ENCODE measurements at places on chromosomes 1 and 21.
A peak's percentile ranks its signal among the peaks of the same experiment; 100 is the strongest.

- DNase-seq = no peak
Observed at GRCh38 chr1:30768830-30769718, 11.5 kb upstream of the LAPTM5 start.

GRCh38 chr1:232578651-232579195, 51.2 kb downstream of the SIPA1L2 start:
- no peak for DNase-seq

- no peak for DNase-seq
Observed at GRCh38 chr1:245181158-245181517, 26.4 kb downstream of the KIF26B start.

- DNase-seq = no peak
Observed at GRCh38 chr21:43723648-43724047, 4.7 kb downstream of the PDXK start.

DNA sequence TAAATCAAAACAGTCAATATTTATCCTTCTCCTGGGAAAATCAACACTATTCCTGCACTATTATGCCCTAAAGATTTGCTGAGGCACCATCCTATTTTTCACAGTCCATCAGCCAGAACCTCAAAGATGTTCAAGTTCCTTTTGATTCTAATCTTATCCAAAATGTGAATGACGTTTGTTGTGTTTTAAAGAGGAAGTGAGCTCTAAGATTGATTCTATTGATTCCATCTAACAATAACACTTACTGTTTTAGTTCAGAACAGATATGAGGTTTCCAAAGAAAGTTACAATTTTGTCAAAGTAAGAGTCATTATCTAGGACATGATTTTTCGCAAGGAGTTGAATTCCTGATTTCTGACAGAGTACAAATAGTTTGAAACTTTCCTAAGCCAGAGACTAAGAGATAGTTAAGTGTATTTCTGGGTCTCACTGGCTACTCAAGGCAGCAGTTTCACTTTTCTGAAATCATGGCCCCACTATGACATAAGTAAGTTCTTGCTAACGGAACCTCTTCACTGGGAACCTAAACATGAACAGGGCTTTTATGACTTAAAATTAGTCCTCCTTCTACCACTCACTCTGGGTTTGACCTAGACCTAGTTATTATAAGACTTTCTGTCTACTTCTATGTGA, 84.7 kb downstream of the LHX9 start:
- no peak for DNase-seq

DNA sequence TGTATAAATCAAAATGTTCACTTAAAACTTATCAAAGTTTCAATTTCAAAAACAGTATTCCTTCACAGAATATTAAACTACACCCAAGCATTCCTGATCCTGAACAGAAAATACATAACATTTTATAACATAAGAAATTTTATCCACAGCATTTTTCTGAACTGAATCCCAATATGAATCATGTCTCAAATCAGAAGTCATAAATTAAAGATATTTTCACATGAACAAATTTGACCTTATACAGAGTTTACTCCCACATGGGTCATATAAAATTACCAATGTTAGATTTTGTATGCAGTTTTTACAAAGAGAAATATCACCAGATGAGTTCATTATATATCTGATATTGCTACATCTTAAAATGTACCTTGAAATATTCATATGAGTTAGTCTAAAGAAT, 48.6 kb upstream of the ASPM start:
- no peak for DNase-seq

DNA sequence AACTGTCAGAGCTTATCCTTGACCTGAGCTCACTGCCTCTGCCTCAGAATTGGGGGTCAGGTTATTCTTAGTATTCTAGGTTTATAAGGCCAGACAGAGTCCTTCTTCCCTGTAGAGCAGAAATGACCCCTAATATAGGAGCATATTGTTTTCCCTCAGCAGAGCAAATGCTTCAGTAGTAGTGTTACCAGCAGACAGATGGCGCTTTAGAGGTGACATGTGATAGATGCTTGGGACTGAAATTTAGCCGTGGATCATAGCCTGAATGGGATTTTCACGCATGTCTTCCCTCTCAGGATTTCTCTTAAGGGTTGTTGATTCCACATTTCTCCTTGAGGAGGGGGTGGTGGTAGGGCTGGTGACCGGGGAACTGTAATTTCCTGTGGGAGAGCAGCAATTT, 24.5 kb downstream of the ADARB1 start:
- DNase-seq = no peak

- DNase-seq = no peak
Observed at GRCh38 chr1:95496773-95497172, 262.8 kb downstream of the RWDD3 start.

GRCh38 chr21:42306366-42307035, 8.7 kb downstream of the TFF3 start:
- DNase-seq = no peak

DNA sequence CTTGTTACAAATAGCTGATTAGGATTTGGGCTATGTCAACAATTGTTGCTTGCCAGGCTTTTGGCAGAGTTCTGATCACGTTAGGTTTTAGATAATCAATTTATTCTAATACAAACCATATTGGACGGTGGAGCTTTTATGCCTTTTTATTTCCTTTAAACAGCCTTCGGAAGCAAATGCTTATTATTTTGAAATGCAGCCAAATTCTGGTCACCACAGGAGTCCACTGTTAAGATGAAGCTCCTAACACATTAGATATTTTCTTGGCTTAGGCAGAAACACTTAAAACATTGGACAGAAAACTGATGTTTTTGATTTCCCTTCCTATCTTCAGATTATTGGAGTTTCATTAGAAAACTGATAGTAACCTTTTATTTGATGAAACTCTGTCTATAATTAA, 82.9 kb downstream of the CENPF start:
- peak; percentile 74 for DNase-seq

DNA sequence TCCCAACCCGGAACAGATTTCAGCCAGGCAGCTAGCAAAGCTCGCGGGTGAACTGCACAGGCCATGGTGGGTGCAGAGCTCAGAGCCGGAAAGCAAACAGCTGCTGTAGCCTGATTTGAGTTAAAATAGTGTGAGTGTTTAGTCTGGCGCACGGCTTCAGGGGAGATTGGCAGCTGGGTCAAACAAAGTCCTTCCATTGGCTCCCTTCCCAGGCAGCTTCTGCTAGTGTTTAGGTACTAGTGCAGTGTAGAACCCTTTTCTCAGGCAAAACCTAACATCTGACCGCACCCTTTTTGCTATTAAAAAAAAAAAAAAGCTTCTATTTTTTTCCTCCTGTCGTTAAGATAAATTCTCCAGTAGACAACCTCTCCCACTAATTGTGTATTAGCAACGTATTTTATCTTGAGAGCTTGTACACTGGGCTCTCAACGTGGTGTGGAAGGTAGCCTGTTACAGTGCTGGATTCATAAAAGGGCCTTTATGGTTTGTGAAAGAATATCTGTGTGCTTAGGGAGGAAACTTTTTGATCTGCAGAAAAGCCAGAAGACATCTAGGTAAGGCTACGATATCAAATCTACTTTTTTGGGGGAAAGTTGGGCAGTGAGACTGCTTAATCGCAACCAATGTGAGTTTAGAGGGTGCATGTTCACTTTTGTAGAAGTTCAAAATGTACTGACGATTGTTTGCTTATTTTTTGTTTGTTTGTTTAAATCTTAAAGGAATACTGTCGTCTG, 689.6 kb downstream of the USP25 start:
- DNase-seq = peak; percentile 94

- no peak for DNase-seq
Observed at GRCh38 chr1:25037174-25038074, 107.3 kb upstream of the RUNX3 start.

GRCh38 chr1:46133781-46134350, 1.4 kb upstream of the PIK3R3 start:
- peak; percentile 49 for DNase-seq

GRCh38 chr1:224458996-224459395, 24.4 kb upstream of the WDR26 start:
- no peak for DNase-seq

- DNase-seq = no peak
Observed at GRCh38 chr1:12410351-12410750, 180.5 kb downstream of the VPS13D start.

- DNase-seq = no peak
Observed at GRCh38 chr1:110880708-110881374, 7.9 kb downstream of the CD53 start.

Measured in spinal cord (tissue), 10 donors.